ENCODE measurements at places on chromosomes 1 and 21.
A peak's percentile ranks its signal among the peaks of the same experiment; 100 is the strongest.

DNA sequence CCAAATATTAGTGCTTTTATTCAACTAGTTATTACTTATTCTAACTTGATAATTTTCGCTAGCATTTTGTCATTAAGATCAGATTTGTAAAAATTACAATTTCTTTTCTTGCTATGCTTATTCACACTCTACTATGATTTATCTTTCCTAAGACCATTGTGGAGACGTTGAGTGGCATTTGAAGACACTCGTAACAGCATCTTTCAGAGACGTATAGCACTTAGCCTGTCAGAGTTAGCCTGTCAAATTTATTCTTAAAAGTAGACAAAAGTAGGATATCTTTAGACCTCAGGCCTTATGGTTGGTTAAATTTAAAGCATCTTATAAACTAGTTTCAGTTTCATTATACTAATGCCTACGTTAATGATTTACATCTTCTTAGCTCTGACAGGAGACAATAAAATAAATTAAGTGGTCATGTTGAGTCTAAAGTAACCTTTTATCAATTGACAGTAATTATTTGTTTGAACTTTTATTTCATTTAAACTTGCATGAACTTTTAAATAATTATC is 1410.1 kb downstream of the MRPL39 start:
- DNase-seq = no peak

DNA sequence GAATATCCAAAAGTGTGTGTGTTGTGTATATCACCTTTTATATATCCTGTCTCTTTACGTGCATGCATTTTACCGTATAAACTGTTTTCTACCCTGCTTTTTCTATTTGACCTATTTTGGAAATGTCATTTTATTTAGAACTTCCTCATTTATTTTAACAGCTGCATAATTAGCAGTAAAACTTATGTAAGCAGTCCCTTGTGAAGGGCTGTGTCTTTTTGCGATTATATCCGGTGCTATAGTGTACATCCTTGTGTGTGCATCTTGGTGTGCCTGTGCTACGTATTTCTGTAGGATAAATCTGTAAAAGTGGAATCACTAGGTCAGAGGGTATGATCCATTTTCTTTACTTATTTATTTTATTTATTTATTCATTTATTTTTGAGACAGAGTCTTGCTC is 7.2 kb downstream of the LGALS8 start:
- no peak for DNase-seq

DNA sequence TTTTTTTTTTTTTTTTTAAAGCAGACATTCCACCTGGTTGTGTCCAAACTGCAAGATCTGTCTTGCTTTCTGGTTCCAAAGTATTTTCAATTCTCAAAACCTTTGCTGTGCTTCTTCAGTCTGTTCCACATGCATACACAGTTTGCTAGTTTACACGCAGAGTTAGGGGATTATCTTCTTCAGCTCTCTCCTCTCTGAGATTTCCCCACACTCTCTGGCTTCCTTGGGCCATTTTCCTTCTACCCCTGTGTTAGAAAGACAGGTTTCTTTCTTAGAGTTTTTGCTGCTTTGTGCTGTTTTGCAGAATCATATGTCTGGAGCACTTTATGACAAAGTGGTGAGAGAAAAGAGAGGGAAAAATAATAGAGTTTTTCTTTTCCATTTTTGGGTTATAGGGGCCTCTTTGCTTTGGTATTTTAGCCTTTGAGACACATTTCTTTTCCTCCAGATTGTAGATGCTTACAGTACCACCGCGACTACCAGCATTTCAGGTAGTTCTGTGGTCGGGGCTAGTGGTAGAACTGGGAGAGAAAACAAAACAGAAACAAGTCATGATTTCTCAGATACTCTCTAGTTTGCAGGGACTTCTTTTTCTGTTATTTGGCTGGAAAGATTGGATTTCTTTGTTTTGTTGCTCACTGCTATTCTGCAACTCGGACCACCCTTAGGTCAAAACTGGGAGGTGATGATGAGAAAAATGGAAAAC is 66.3 kb downstream of the RABGAP1L start:
- DNase-seq = no peak

GRCh38 chr1:202568826-202569225 is 141.4 kb downstream of the SYT2 start:
- DNase-seq = no peak

- no peak for DNase-seq
Measured at GRCh38 chr1:86765073-86765472, 60.7 kb downstream of the SH3GLB1 start.

DNA sequence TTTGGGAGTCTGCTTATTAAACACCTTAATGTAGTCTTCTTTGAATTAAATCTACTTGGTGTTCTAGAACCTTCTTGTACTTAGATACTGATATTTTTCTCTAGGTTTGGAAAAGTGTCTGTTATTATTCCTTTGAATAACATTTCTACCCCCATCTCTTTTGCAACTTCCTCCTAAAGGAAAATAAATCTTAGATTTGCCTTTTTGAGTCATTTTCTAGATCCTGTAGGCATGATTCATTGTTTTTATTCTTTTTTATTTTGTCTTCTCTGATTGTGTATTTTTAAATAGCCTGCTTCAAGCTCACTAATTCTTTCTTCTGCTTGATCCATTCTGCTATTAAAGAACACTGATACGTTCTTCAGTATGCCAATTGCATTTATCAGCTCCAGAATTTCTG is 155.9 kb upstream of the NEGR1 start:
- DNase-seq = peak; percentile 29
